ENCODE measurements at places on chromosomes 16 and 17.

DNA sequence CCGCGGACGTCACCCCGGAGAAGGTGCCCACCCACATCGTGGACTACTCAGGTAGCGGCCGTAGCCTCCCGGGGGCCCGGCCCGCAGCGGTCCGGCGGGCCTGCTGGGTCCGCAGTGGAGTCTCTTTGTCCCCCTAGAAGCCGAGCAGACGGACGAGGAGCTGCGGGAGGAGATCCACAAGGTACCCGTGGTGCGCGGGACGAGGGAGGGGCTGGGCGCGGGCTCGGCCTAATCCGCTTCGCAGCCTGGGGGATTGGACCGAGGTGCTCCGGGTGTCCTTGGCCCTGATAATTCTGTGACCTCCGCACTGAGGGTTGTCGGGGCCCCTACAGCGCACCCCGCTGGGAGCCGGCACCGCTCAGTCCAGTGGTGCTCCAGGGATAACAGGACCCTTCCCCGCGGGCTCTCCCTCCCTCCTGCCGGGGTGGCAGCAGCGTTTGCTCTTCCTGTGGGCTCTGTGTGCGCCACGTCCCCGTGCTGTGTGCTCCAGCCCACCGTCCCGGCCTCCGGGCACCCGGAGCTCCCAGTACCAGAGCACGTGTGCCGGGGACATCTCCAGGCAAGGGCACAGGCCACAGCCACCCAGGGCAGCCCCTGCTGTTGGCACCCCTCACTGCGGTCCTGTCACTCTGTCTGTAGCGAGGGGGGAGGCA is 713 bp downstream of the RHOT2 start:
- no peak for DNase-seq

DNA sequence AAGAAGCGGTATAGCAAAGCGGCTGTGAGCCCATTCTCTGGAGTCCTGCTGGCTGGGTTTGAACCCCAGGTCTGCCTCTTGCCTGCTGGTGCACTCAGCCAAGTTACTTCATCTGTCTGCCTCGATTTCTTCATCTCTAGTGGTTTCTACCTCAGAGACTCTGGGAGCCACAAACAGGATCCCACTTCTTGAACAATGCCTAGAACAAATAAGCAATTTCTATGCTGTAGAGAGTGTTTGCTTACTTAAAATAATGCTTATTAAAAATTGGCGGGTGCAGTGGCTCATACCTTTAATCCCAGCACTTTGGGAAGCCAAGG is 75.5 kb downstream of the CMIP start:
- DNase-seq, result no peak

DNA sequence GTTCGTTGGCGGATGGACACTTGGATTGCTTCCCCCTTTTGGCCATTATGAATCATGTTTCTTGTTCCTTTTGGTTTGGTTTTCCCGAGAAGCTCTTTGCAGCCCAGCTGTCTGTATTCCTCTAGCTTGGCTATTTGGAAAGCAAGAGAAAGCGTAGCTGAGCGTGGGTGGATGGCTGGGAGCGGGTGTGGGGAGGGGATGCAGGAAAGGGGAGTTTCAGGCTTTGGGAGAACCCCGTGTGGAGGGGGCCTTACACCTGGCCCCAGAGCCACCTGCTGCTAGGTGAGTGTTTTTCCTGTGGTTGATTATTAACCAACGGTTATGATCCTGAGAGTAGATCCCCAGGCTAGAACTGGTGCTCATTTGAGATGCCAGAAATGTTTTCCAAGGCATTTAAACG is 103.7 kb downstream of the RAP1GAP2 start:
- DNase-seq, result peak; percentile 60

DNA sequence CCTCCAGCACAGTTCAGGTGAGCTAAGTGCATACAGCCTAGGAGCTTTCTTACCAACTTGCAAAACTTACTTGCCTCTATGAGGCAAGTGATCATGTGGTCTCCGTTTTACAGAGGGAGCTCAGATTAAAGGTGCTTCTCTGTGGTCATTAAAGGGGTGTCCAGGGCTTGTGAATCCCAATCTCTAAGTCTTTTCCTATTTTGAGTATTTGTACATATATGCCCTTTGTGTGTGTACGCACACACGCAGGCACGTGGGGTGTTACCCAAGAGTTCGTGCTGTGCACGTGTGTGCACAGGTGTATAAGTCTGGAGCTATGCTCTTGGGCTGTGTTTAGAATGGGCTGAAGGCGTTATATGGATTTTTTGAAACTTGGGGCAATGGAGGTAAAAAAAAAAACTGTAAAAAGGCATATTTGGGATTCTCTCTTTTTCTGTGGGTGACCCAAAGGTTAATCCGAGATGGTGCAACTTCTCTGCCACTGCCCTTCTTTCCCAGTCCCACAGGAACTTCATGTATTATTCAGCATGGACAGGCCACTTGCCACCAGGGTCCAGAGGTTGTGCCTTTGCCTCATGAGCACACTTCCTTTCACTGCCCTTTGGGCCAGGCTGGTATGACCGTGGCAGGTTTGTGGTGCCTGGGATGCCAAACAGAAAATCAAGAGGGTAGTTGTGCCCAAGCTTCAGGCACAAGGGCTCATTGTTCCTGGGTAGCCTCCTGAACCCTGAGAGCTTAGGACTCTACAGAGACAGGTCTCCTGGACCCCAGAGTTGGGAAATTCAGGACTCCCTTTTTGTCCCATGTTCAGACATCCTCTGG is 1.5 kb downstream of the ABCC3 start:
- DNase-seq, result no peak

GRCh38 chr17:3988297-3989040 is 24.2 kb upstream of the ATP2A3 start:
- DNase-seq, result no peak

- no peak for DNase-seq
Measured at GRCh38 chr17:72390675-72391508, 270.1 kb downstream of the SOX9 start.
